ENCODE measurements at places on chromosomes 3 and 15.

DNA sequence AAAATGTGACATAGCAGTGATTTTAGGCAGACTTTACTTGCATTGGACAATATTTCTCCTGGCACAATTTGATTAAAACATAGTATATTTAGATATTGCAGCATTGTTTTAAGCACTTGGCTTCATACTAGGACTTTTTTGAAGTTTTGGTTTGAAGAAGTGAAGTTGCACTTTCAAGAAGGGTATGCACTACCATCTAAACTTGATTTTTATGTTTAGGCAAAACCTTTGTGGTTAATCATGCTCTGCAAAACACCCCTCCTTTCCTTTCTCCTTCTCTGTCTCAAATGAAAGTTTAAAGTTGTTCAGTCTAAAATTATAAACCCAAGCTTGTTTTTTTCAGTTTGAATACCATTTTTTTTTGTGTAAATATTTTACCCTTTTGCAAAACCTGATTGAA is 173.8 kb downstream of the TCF12 start:
- no peak for DNase-seq

DNA sequence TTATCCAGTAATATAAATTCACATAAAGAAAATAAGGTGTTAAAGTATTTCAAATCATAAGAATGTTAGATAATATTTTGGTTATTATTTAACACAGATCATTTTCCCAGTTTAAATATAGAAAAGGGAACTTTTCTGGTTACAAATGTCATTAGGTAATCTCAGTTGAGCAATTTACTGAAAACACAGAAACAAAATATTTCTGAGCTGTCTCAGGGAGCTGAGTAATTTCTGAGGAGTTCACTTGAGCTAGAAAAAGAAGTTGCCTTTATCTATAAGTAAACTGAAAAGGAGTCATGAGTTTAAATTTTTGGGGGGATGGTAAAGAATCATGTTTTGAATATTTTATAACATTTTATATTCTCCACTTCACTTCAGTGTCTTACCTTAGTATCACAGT is 855.4 kb upstream of the ARPP21 start:
- no peak for DNase-seq

DNA sequence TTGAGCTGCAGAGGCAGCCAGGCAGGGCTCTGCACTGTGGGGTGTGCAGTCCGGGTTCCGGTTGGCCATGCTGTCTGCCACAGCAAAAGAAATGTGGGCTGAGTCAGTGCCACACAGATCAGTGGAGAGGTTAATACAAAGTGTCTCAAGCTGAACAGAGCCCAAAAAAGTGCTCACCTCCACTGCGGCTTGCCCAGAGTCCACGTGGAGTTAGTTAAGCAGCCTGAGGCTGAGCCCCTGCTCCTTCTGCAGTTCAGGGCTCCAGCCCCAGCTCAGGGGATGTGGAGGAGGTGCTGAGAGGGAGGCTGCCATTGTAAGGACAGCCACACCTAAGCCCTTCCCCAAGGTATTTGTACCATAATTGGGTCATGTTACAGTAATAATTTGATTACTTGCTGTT is 85.3 kb downstream of the LRRK1 start:
- DNase-seq = no peak

- no peak for DNase-seq
Observed at GRCh38 chr3:182892226-182892625, 88.1 kb downstream of the DCUN1D1 start.
